Progenitor cell of endocrine pancreas (in vitro differentiated cells): ENCODE measurements at places on chromosomes 7 and 10.

DNA sequence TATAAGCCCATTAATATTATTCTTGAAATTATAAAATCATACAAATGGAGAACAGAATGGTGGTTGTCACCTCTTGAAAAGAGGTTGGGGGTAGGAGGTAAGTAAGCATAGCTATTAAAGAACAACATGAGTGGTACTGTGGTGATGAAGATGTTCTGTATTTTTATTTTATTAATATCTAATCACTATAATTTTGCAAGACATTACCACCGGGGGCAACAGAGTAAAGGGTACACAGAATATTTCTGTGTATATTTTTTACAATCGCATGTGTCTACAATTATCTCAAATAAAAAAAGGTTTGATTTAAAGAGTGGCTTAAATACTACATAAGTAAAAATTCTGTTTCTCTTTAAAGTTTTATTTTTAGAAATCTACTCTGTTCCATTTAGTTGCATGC lies 557.8 kb downstream of the NXPH1 start:
- DNase-seq: no peak

DNA sequence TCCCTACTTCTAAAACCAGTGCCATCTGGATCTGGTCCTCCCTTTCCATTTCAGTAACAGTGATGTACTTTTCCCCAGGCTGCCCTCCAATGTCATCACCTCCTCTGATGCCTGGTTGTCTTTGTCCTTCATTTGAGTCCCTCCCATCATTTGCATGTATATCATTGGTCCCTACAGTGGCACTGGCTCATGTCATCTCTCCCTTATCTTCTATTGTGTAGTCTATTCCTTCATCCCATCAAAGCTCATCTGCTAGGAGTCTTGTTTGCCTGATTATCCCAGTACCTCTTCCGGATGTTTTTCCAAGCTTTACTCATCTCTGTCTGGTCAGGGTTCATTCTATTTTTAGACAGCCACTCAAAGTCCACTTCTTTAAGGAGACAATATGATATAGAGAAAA lies 292.9 kb upstream of the BMPER start:
- DNase-seq: no peak

- DNase-seq: no peak
Measured at GRCh38 chr10:51510231-51510630, 189.2 kb downstream of the CSTF2T start.

DNA sequence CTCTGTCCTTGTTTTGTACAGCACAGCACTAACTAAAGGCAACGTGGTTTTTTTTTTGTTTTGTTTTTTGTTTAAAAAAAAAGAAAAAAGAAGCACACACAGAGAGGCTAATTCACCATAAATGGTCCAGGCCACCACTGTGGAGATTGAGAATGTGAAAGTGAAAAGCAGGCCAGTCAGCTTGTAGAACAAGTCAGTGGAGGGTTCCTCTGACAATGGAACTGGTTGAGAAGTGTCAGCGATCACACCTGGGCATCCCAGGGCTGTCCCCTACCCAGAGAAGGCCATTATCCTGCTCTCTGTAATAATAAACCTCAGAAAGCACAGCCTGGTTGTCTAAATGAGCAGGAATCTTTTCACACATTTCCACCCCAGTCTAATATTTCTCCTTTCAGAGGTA lies 119.6 kb upstream of the ZNF438 start:
- no peak for DNase-seq

DNA sequence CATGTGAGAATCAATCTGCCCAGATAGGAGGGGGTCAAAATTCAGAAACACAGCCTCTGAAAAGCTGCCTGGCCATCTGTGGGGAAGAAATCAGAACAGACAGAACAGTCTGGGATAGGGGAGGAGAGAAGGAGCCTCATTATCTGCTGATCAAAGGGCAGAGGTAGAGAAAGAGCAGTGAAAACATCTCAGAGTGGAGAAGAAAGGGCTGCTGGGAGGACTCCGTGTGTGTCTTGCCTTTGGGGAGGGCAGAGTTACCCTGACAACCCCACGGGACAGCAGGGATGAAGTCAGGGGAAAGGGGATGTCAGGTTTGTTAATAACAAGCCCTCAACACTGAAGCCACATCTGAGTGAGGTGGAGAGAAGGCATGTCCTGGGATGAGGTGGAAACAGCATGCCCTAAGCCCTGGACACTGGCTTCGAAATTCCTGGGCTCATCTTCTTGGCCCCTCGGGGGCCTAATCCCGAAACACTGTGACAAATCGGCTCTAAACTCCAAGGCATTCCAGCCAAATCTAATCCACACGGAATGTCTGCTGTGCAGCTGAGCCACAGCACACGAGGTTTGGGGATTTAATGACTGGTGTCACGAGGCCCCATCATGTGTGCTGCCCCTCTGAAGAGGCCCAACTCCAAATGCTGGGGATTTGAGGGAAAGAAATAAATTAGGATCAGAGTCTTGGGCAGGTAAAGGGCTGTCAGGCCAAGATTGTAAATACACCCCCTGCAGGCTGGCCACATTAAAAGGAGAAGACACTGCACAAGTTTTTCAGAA lies 82.8 kb upstream of the FGFR2 start:
- no peak for DNase-seq

DNA sequence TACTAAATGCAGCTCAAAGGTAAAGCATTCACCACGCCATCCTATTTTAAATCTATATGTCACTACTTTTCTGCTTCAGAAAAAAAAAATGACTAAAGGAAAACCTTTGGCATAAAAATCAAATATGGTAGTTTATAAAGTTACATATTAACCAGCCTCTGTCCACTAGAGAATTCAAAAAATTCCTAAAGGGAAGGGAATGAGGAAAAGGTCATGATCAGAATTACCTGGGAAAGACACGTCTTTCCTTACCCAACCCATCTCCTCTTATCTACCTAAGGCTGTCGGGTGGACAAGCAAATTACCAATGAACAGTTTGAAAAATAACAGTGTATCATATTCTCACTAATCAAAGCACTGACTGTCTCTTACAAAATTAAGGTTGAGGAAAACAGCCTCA lies 100.7 kb upstream of the TMEM106B start:
- no peak for DNase-seq

GRCh38 chr10:43678654-43679053 lies 30.0 kb upstream of the ZNF32 start:
- no peak for DNase-seq

GRCh38 chr7:147078312-147078711 lies 961.7 kb downstream of the CNTNAP2 start:
- no peak for DNase-seq

DNA sequence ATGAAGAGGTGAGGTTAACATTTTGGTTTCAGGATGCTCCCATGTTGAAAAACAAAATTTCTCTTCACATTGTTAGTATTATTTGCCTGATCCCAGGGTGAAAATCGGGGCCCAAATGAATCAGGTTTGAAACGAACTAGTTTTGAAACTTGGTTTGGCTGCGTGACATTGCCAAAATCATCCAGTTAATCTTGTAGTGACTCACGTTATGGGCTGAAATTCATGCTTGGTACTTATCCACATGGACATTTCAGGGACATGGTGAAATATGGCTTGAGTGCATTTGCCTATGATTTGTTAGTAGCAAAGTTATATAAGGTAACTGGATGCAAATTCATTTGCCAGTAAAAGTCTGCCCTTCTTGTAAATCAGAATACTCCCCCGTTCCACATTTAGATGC lies 97.3 kb downstream of the CFAP58 start:
- DNase-seq: no peak

GRCh38 chr10:125344573-125345171 lies 184.3 kb upstream of the CTBP2 start:
- no peak for DNase-seq

GRCh38 chr7:79927116-79927515 lies 207.5 kb upstream of the GNAI1 start:
- no peak for DNase-seq

GRCh38 chr7:1458683-1459511 lies at the start of gene MICALL2:
Gene MICALL2, minus strand, starts transcription at chr7:1459470. Its CDS starts 144 bp downstream, at chr7:1459326.
- no peak for DNase-seq

GRCh38 chr7:35555934-35556333 lies 139.0 kb downstream of the HERPUD2 start:
- DNase-seq: no peak

DNA sequence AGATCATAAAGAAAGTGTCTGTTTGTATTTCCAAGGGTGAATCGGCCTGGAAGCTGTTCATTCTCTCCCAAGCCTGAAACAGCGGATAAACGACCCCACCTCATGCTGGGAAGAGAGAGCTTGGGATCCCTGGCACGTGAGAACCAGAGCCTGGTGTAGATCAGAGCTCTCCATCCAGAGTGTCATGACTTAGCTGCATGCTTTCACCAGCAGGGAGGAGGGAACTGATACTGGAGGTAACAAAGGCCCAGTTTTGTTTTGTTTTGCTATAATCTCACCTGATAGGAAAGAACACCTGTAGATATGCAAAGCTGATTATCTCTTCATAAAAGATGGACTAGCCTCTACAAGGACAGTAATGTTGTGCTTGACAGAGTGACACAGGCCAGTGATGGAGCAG lies 236.6 kb downstream of the POM121L12 start:
- no peak for DNase-seq

GRCh38 chr7:4683884-4684565 lies 1.9 kb downstream of the FOXK1 start:
- DNase-seq: no peak

DNA sequence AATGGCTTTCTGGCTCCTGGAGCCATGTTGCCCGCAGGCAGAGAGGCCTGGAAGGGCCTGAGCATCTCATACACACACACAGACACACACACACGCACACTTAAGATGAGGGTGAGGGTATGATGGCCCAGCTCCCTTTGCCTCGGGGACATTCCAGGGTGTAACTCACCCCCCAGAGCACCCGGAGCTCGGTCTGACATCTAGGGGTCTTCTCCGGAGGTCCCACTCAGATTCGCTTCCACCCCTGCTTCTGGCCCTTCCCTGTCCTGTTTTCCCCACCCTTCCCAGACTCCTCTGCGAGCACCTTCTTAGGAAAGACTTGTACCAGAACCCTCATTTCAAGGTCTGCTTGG lies 304.4 kb downstream of the GRID1 start:
- no peak for DNase-seq
